ENCODE measurements at places on chromosomes 6 and 20.

GRCh38 chr20:17638835-17639407, 43.1 kb downstream of the RRBP1 start:
- DNase-seq = no peak

- DNase-seq = no peak
These were observed 53.2 kb downstream of the PTPN1 start for GRCh38 chr20:50563133-50563944.

DNA sequence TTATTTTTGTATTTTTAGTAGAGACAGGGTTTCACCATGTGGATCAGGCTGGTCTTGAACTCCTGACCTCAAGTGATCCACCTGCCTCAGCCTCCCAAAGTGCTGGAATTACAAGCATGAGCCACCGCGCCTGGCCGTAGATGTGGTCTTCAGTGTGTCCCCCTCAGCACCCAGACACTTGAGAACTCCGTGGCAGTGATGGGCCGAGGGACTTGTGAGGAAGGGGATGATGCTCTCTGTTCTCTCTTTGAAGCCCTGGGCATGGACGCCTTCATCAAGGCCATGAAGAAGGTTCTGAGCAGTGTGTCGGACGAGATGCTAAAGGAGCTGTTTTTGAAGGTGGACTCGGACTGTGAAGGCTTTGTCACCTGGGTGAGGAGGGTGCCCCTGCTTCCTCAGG, 16.9 kb downstream of the EFCAB8 start:
- DNase-seq = no peak

- DNase-seq = no peak
These were observed 256.5 kb downstream of the TRDN start for GRCh38 chr6:123380257-123380656.

GRCh38 chr6:34546551-34547321, 9.4 kb downstream of the SPDEF start:
- DNase-seq = no peak

DNA sequence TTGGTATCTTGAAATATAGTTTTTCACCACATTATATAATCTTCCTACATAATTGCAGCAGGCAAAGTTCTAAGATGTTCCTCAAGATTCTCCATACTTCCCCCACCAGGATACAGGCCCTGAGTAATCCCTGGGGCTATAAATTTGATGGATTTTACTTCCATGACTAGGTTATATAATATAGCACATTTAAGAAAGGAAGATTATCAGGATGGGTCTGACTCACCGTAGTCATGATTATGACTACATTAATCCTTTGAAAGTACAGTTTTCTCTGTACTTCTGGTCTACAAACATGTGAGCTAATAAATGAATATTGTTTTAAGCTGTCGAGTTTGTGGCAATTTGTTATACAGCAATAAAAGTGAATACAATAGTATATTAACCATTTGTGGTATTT, 122.5 kb downstream of the MACROD2 start:
- no peak for DNase-seq

GRCh38 chr6:89689732-89690131, 51.2 kb upstream of the LYRM2 start:
- DNase-seq = no peak

DNA sequence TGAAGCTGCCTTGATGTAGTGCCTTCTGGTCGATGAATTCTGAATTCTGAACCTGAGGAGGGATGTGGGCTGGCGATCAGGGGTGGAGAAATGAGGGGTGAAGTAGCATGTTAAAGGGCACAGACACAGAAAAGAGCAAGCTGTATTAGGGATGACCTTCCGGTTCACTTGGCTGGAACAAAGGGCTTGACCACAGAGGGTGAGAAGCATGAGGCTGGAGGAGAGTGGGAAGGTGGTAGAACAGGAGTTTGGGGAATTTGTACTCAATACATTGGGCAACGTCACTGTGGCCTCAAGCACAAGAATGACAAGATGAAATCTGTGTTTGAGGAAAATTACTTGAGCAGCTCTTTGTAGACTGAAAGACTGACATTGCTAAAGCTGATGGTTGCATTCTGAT, 155.8 kb downstream of the SOBP start:
- DNase-seq = no peak

DNA sequence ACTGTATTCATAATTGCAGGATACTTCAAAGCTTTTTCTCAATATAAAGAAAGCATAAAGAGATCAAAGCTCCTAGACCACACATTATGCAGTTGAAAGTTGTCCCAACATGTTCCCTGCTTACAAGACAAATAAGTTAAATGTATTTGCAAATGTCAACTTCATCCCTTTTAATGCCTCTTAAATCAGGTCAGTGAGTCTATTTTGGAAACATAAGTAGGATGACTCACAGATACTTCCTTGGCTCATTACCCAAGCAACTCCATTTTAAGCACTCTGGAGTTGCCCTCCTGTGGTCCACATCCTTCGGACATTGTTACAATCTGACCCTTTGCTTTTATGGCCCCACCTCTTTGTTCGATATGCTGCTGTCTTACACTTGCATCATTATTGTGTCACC, 162.0 kb downstream of the FAXC start:
- DNase-seq = no peak

DNA sequence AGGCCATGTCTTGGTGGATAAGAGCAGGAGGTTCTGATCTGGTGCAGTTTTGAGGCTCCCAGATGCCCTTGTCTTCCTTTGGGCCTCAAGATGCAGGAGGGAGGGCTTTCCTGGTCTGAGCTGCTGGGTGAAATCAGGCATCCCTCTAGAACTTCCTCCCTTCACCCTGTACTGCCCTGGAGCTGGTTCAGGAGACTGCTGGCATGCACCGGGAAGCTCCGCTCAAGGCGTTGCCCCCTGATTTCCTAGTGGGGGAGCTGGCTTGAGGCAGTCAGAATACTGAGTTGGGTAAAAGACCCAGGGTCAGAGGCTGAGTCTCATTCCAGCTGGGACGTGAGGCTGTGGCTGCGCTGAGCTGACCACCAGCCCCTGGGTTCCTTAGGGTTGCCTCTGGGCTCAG, 12.0 kb downstream of the PHACTR3 start:
- no peak for DNase-seq

DNA sequence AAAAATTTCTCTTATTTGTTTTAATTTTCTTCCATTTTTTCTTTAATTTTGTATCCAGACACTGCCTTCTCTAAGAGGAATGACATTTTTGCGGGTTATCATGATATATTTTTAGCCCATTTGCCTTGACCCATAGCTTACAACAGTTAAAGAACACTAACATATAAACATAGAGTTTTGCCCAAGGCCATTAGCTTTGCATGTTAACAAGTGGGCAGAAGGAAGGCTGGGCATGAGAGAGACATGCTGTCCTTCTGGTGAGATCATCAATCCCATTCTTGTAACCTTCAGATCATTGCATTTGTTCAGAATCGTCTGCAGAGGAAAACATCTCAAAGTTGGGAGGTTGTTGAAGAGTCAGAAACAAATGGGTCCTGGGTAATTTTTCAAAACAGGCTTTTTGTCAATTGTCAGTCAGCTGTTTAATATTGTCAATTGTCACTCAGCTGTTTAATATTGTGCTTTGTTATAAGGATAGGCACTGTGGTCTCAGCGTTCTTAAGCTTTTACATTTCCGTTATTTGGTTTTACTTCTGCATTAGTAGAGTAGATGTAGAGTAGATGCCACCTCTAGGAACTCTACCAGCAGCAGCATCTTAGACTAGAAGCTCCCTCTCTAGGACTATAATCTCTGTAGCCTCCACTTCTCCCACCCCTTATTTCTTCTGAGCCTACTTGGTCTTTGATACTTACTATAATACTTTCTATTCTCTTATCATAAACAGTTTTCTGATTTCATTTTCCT, 243.1 kb downstream of the ESR1 start:
- no peak for DNase-seq

DNA sequence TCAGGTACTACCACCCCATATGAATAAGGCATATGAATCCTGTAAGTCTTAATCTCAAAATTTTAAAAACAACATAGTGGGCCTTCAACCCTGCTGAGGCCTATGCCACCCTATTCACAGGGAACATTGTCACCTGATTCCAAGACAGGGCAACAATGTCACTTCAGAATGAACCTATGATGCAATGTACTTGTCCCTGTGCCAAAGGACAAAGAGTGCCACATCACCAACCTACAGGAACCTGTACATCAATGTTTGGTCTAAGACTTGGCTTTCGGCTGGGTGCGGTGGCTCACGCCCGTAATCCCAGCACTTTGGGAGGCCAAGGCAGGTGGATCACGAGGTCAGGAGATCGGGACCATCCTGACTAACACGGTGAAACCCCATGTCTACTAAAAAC, 318.5 kb upstream of the JARID2 start:
- DNase-seq = no peak

GRCh38 chr6:142696123-142697000, 248.6 kb downstream of the HIVEP2 start:
- DNase-seq = no peak

DNA sequence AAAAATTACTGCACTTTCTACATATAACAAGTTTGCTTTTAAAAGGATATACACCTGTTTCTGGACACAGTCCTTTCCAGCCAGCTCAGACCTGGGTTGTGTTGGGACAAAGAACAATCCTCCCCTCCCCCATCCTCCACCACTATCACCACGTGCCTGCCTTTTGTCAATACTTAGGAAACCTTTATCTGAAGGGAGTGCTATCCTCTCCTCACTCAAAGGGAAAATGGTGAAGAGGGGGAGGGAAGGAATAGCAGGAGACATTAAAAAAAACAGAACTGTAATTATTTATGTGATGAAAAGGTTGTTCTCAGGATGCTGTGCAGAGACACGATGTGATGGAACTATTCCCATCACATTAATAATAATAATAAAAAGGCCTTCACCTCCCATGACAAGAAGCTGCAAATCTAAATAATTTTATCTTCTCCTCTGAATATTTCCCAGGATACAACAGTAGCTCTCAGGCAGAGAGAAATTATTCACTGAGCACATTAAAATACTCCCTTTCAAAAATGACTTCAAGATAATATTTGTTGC, 105.5 kb downstream of the NRSN1 start:
- no peak for DNase-seq

GRCh38 chr6:24004659-24005058, 121.4 kb upstream of the NRSN1 start:
- no peak for DNase-seq

- no peak for DNase-seq
These were observed 90.9 kb upstream of the GCM1 start for GRCh38 chr6:53239526-53239925.

DNA sequence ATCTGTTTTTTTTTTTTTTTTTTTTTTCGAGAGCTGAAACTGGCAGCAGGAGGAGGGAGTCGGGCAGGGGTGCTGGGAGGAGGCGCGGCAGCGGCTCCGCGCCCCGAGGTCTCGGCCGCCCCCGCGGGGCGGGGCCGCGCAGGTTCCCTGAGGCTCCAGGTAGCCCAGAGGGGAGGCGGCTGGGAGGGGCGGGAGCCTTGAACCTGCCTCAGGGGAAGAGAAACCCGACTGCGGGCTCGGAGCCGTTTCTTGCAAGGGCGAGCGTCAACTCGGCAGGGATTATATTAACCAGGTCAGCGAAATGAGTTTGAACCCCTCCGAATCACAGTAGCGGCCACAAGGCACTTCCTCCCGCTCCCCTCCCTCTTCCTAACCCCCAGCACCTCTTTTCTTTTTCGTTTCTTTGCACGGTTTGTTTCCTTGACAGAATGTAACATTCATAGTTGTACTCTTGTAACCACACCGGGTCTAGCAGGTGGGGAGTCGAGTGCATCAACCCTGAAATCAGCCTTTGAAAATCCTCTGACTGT, 2.0 kb downstream of the MYB start:
- DNase-seq = no peak

DNA sequence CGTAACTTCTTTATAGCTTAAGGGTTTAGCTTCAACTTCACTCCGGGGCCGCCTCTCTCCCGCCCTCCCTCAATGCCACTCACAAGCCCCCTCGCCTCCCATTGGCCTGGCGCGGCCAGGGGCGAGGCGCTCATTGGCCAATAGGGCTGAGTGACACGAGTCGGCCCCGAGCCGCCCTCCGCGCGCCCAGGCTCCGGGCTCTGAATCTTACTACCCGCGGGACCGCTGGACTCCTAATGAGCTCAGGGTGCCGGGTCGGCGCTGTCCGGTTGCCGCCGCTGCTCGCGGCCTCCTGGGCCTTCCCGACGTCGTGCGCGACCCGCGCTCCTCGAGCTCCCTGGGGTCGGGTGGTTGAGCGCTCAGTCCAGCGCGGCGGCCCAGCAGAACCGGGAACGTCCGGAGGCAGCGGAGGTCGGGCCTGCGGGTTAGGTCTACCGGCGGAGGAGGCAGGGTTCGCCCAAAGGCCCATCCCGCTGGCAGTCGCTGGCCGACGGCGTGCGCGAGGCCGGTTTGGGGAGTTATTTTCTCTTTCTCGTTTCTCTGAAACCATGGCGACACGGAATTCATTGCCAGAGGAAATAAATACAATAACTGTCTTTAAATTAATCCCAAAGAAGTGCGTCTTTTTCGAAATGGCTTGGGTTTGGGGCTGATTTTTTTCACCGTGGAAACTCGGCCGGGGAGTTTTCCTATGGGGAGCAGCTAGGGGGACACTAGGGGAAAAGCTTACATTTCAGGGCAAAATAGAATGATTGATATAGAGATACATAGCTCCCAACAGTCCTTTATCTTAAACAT, at the start of gene SIM1:
Gene SIM1, minus strand, starts transcription at position 19 of the 798 bp plus-strand sequence. CDS start 1,453 bp downstream, outside the sequence.
- no peak for DNase-seq

DNA sequence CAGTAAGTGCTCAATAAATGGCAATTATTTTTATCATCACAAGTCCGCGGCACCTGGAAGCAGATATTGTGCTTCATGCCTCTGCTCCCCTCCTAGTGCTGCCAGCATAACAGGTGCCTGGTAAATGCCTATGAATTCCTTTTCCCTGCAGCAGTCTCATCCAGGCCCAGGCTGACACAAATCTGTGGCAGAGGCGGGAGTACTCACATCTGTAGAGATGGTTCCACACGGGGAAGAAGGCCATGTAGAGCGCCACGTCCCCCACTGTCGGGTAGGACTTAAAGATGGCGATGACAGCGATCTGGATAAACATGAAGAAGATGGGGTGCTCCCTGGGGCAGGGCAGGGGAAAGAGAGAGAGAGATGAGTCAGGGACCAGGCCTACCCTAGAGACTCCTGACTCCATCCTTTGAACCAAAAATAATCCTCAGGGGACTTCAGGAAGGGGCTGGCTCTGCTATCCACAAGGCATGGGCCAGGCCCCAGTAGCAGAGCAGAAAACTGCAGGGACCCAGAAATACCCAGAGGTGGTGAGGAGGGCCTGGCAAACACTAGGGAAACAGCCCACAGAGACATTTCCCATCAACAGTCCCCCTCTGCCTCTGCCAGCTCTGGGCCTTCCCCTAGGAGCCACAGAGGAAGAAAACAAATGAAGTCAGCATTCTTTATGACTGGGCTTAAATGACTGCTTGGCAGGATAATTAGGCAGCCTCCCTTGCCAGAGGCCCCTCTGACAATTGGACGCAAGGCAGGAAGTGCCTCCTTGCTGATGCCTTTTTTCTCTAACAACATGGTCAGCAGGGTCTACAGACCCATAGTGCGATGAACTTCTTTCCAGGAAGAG, 23.0 kb downstream of the MAP1LC3A start:
- DNase-seq = no peak

DNA sequence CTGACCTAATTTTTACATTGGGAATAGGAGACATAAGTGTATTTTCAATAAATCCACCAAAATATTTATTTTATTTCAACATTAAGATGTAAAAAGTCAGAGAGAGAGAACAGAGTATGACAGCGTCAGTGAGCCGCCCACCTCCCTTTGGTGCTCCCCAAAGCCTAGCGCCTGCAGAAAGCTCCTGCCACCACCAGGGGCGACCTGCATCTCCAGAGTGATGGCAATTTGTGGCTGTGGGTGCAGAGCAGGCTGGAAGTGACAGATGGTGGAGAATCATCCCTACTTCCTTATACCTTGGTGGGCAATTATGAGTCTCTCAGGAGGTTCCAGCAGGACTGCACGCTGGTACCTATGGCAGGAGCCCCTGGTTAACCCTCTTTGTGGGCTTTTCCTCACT, 87.3 kb downstream of the PTPRT start:
- no peak for DNase-seq

- no peak for DNase-seq
These were observed 608.1 kb downstream of the PKHD1 start for GRCh38 chr6:51479296-51479695.

Data from urinary bladder (tissue), 4 donors.